ENCODE measurements at places on chromosomes 7 and 10.

DNA sequence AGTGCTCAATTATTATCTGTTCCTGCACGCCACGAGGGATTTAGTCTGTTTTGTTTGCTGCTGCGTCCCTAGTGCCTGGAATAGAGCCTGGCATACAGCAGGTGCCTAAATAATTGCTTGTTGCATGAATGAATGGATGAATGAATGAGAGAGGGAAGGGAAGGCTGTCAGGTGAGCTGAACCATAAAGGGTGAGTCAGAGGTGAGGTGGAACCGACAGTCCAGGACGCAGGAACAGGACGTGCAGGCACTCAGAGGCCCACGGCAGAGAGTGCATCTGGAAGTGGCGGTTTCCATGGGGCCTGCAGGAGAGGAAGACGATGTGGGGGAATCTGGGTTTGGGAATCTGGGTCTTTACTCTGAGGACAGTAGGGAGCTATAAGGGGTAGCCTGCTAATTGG lies 17.7 kb upstream of the PPIF start:
- DNase-seq = no peak

DNA sequence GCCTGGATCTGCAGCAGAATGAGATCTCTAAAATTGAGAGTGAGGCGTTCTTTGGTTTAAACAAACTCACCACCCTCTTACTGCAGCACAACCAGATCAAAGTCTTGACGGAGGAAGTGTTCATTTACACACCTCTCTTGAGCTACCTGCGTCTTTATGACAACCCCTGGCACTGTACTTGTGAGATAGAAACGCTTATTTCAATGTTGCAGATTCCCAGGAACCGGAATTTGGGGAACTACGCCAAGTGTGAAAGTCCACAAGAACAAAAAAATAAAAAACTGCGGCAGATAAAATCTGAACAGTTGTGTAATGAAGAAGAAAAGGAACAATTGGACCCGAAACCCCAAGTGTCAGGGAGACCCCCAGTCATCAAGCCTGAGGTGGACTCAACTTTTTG lies 21.4 kb downstream of the LRRC17 start:
- DNase-seq = no peak

- DNase-seq = no peak
Measured at GRCh38 chr10:3141351-3142005, 31.1 kb downstream of the PITRM1 start.

DNA sequence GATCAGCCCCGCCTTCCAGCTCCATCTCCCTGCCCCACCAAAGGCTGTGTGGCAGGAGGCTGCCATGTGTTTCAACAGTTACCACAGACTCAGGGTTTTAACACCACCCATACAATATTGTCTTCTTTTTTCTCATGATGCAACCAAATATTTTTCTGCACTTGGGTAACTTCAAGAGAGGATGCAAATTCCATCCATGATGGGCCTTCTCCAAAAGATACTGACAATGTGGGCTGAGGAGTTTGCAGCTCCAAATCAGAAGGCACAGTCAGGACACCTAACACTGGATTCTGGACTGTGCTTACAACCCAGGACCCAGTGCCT lies 347.9 kb downstream of the GRID1 start:
- no peak for DNase-seq

DNA sequence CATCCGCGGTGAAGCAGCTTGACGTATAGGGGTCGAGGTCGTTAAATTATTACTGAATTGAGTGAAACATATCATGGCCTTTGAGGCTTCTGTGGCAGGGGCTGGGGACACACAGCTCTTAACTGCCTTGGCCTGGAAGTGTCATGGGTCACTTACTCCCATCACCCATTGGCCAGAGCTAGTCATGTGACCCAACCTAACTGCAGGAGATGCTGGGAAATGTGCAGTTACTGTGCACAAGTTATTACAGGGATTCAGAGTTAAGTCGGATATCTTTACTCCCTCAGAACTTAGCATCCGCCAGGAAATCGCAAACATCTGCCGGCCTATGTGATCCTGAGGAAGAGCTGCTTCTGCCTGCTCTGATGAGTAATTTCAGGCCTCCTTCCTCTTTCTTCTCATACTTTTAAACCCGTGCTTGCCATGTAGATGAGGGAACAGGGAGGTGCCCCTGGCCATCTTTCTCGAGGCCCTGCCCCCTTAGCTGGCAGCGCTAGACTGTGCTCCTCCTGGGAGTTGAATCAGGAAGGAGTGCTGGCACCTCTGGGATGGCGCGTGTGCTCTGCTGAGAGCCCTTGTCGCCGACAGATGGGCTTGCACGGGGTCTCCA lies 203.6 kb downstream of the TCF7L2 start:
- no peak for DNase-seq

GRCh38 chr10:132964231-132964630 lies 21.9 kb upstream of the CFAP46 start:
- DNase-seq = no peak

DNA sequence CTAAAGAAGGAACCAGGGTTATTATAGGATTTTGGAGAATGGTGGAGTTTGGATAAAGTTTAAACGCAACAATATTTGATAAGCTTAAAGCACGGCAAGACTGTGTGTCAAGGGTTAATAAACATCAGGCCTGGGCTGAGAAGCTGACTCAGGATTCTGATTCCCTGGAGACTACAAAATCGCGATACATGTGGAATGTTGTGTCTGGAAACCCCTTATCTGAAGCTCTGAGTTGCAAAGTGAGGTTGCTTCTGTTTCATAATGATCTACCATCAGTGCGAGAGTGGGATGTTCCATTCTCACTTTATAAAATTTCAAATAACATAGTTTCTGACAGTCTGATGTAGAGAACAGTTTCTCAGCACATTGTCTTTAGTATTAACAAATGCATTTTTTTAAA lies 7.8 kb downstream of the C1GALT1 start:
- DNase-seq = no peak

DNA sequence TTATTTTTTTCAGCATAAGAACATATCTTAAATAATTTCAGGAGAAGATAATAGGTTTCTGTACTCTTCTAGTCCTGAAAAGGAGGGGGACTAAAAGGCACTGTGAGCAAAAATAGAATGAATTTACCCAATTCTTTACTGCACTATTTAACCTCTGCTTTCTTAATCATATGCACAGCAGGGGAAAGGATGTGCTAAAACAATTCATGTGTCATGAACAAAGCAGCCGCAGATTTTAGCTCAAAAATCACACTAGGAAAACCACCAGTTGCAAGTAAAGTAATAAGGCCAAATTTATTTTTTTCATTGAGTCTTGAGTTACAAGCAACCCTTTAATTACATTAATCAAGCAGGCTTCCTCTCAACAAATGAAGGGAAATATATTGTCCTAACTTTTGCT lies 80.1 kb downstream of the CABCOCO1 start:
- DNase-seq = no peak

- DNase-seq = no peak
Measured at GRCh38 chr7:8719102-8719501, 285.7 kb downstream of the NXPH1 start.

DNA sequence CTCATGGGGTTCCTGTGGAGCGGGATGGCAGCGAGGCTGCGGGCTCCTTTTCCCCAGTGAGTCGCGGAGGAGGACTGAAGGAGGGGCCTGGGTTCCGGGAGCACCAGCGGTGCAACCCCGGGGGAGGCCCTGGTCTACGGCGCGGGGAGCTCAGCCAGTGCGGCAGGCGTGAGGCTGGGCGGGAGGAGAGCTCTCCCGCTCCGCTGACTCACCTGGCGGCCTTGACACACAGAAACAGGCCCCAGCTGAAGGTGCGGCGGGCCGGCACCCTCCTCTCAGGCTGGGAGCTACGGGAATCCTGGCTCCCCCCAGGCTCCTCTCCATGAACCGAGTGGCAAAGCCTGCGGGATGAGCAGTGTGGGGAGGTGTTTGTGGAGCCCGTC lies 6.8 kb upstream of the NOM1 start:
- no peak for DNase-seq

- no peak for DNase-seq
Measured at GRCh38 chr10:33009244-33010131, 51.5 kb upstream of the ITGB1 start.

- no peak for DNase-seq
Measured at GRCh38 chr7:33970536-33970935, 65.2 kb downstream of the BMPER start.

- no peak for DNase-seq
Measured at GRCh38 chr7:35894721-35895120, 93.9 kb downstream of the SEPTIN7 start.

DNA sequence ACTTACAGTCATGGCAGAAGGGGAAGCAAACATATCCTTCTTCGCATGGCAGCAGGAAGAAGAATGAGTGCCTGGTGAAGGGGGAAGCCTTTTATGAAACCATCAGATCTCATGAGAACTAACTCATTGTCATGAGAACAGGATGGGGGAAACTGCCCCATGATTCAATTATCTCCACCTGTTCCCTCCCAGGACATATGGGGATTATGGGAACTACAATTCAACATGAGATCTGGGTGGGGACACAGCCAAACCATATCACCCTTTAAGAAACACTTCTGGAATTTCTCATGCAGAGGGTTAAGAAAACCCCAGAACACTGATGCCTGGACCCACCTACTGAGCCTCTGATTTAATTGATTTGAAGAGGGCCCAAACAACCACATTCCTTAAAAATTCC lies 63.3 kb upstream of the DNAJB12 start:
- DNase-seq = no peak

- no peak for DNase-seq
Measured at GRCh38 chr10:13831711-13832141, 245.0 kb downstream of the PRPF18 start.

GRCh38 chr7:1296356-1296981 lies 63.8 kb downstream of the UNCX start:
- no peak for DNase-seq

DNA sequence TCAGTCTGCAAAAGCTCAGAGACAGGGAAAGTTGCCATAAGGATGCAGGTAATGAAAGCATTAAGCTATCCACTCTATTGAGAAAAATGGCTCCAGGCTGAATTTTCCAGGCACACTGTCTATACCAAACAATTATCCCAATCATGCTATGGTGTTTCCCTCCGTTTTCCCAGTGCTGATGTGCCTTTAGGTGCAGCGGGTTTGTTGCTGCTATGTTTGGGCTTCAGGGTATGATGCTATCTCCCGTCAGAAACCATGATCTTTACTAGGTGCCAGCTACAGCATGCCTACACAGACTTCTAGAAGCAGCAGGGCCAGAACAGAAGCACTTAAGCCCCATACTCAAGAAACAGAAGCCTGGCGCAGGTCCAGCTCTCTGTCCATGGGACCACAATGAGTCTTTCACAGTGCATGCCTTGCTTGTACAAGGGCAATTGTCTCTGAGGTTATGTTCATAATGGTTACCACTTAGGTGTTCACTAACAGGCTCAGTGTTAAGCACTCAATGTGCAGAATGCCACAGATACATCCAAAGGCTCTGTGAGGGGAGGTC lies 19.4 kb downstream of the STEAP1B start:
- DNase-seq = no peak

- no peak for DNase-seq
Measured at GRCh38 chr7:28575241-28575643, 162.9 kb downstream of the CREB5 start.

DNA sequence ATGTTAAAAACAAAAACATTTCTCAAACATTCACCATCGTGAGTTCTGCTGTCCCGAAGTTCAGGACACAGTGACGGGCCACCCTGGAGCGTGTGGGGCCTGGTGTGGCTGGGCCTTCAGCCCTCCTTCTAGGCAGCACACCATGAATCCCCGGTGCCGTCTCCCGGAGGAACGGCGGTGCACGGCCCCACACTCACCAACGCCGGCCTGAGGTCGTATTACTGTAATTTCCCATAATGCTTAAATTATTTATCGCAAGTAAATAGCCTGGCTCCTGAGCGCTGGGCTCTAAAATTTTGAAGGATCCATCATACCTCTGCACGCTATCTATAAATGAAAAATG lies 1.4 kb downstream of the STK32C start:
- DNase-seq = no peak

GRCh38 chr7:31852462-31852861 lies 165.4 kb downstream of the PPP1R17 start:
- no peak for DNase-seq

GRCh38 chr7:85627791-85628586 lies 441.1 kb upstream of the SEMA3D start:
- DNase-seq = no peak

DNA sequence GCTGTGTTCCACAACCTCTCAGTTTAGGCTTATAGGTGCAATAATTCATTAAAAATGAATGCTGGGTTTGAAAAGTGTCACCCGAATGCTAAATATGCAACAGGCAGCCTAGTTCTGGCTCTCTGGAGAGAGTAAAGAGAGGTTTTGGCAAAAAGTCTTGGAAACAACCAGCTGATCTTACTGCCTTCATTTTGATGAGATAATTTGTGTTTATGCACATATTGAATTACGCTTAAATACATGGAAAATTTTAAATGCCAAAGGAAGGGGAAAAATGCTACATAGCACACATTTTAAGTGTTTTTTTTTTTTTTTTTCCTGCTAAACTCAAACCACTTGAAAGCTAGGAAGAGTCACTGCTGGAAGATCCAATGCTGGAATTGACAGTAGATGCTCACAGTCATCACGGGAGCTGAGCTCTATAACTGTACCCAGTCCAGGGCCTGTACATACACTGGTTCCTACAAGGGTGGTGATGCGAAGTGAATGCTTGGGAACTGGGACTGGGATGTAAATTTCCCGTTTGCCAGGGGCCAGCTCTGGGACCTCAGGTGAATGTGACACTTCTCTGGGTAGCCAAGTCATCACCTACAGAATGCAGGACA lies 151.5 kb downstream of the PFKFB3 start:
- DNase-seq = no peak

GRCh38 chr7:33873981-33874750 lies 31.2 kb upstream of the BMPER start:
- no peak for DNase-seq

DNA sequence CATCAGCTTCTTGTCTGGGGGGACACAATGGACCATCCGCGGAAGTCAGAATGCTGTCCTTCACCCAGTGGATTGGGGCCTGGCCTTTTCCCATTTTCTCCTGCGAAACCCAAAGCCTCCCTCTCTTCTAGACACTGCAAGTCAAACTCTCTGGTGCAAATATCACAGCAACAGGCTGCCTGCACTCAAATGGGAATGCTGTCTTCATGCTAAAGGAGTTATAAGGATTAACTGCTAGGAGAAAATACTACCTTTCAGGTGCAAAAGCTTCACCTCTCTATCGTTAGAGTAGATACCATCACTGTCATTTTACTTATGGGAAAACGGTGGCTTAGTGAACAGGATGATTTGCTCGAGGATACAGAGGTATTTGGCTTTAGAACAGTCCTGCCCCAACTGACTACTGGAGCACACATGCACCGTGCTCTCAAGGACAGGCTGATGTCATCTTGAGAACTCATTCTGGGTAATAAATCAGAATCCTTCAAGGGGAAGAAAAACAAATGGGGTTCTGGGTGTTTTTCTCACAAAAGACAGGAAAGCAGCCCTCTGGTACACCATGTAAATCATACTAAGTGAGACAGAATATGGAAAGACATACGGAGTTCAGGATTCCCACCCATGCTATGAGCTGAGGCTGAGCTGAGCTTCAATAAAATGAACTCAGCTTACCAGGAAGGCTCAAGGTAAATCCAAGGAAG lies 100.9 kb downstream of the SAMD9 start:
- DNase-seq = no peak

GRCh38 chr10:34699904-34700517 lies 115.1 kb downstream of the PARD3 start:
- DNase-seq = no peak
